T follicular helper cell (primary cell): ENCODE measurements at places on chromosomes 7 and 10.

GRCh38 chr7:115477193-115477651, 553.3 kb downstream of the TFEC start:
- DNase-seq = no peak

- DNase-seq = no peak
These were observed 227.8 kb upstream of the PITRM1 start for GRCh38 chr10:3400348-3400747.

DNA sequence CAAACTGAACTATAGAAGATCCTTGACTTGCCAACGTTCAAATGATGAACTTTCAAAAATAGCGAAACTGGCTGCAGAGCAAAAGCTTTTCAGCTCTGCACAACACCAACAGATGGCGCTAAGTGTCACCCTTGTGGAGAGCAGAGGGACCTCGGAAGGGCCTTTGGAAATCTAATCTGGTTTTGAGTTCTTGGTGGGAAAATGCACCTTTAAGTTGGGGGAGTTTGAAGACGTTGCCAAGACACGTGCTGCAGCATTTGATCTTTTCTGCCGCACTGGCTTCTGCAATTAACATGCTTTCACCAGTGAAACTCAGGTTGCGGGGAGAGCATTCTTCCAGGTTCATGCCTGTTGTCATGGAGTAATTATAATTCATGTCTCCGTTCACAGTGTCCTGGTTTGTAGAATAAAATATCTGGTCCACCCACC, 26.3 kb upstream of the WDR11 start:
- no peak for DNase-seq

- DNase-seq = no peak
These were observed 12.6 kb downstream of the HOXA4 start for GRCh38 chr7:27117887-27118491.

DNA sequence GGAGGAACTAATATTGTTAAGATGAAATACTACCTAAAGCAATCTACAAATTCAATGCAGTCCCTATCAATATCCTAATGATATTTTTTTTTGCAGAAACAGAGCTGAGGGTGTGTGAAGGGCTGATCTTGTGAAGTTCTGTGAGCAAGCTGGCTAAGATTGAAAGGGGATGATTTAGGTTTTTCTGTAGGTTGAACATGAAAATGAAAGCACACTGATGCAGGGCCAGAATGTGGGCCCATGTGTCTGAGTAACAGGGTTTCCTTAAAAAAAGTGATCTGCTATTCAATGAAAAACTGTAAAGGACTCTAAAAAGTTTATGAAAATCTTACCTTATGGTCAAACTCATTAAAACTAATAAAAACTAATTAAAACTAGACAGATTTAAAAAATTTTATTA, 47.4 kb downstream of the GRB10 start:
- no peak for DNase-seq

GRCh38 chr10:53064614-53065013, 292.0 kb upstream of the MBL2 start:
- DNase-seq = no peak

DNA sequence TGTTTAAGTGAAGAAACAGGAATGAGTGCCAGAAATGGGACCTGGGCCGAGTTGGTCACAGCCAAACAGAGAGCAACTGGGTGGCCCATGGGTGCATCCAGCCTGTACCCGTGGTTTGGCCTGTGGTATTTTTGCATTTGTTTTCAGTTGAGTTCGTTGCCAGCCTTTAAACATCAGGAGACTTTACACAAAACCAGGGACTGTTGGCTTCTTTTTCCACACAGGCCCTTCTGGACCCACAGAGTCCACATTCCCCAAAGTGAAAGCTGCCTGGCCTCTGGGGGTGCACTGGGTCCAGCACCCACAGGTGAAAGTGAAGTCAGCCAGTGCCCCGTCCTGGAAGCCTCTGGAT, 54.1 kb upstream of the TNS3 start:
- no peak for DNase-seq

GRCh38 chr7:78563191-78563590, 764.6 kb downstream of the PHTF2 start:
- no peak for DNase-seq

DNA sequence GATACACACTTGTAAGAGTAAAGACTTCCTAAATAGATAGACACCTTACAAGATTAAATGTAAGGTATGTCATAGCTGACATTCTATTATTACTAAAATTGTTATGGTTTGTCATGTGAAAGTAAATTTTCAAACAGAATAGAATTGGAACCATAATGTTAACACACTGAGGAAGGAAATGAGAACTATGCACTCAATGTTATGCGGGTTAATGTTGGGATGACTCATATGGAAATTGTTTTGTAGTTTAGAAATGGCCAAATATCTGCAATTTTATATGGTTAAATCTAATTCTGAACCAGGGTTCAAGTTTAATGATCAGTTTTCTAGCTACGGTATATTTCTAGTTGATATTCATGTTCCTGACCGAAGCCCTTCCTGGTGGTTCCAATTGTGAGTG, 214.2 kb upstream of the ADO start:
- DNase-seq = no peak

DNA sequence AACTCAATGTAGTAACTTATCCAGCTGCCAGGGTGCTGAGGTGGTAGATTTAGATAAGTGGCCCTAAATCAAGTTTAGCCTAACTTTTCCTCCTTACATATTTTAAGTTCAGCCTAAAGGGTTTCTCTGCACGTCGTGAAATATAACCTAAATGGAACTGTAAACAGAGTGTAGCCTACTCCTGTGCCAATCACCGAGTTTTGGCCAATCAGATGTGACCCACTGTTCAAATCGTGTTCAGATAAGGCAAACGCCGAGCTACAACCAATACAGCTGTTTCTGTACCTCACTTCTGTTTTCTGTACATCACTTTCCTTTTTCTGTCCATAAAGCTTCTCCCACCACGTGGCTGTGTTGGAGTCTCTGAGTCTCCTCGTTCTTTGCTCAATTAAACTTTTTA, 904.2 kb upstream of the POT1 start:
- DNase-seq = no peak

DNA sequence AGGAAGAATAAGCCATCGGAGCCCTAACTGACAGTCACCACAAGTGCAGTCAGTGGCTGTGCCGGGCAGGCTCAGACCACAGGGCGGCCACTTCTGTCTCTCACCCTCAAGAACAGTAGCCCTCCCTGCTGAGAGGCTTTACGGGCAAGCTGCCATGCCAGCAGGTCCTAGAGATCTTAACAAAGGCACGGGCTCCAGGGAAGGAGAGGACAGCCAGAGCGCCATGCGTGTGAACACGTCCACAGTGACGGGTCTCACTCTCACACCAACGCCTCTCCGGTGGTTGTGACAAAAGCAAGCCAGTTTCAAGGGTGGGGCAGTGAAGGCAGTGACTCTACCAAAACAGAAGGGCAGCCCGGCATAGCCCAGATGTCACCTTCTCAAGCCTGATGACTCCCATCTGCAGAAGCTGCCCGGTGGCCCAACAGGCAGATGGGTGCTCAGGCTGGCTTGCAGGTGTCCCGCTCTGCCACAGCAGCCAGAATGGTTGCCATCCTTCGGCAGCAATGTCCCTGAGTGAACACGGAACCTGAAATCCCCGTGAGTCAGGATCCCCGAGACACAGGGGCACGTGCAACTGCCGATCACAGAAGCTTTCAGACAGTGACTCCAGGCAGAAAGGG, 102.0 kb downstream of the FAM53B start:
- DNase-seq = no peak

GRCh38 chr7:30465811-30466180, 12.8 kb downstream of the NOD1 start:
- DNase-seq = no peak

- no peak for DNase-seq
These were observed 650.9 kb upstream of the GALNT17 start for GRCh38 chr7:70480927-70481569.

DNA sequence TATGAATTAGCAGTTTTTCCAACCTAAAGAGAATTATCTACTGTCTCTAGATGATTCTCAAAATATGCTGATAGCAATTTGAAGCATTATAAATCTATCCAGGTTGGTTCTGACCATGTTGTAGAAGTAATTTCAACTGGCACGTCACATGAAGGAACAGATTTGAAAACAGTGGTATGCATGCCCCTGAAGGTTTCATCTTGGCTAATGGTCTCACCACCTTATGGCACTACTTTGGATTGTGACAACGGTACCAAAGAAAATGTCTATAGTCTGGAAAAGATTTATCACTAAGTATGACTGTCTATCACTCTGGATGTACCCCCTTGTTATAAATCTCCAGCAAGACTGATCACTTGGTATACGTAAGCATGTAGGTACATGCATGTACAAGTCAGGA, 723.1 kb upstream of the GALNT17 start:
- no peak for DNase-seq

DNA sequence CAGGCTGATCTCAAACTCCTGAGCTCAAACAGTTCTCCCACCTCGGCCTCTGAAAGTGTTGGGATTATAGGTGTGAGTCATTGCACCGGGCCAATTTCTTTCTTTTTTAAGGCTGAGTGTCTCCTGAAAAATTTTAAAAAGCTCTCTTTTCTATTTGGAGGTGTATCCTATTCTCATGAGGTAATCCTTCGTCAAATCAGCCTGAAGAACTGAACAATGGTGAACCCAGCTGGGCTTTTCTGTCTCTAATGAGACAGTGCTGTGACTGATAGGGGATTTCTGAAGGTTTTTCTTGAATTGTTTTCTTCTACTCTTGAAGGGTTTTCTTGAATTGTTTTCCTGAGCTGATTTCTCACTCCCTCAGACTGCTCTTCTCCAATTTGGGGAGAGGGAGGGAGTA, 30.9 kb upstream of the CALU start:
- DNase-seq = no peak

- no peak for DNase-seq
These were observed 144.2 kb downstream of the ELFN1 start for GRCh38 chr7:1814089-1814811.

- DNase-seq = no peak
These were observed 11.3 kb upstream of the SGPL1 start for GRCh38 chr10:70804421-70804808.

DNA sequence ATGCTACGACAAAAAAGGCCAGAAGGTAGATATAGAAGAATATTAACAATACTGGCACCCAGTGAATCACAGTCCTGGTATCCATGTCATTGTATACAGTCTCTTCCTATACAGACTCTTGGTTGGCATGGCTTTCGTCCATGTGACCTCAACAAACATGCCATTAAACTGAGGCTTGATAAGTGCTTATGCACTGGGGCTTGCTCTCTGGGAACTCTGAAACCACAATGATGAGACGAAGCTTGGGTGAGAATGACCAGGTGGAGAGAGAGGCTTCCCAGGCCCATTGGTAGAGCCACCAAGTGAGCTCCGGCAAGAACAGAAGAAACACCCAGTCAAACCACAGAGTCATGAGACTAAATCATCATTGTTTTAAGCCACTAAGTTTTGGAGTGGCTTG, 33.2 kb downstream of the PNPLA8 start:
- DNase-seq = no peak

DNA sequence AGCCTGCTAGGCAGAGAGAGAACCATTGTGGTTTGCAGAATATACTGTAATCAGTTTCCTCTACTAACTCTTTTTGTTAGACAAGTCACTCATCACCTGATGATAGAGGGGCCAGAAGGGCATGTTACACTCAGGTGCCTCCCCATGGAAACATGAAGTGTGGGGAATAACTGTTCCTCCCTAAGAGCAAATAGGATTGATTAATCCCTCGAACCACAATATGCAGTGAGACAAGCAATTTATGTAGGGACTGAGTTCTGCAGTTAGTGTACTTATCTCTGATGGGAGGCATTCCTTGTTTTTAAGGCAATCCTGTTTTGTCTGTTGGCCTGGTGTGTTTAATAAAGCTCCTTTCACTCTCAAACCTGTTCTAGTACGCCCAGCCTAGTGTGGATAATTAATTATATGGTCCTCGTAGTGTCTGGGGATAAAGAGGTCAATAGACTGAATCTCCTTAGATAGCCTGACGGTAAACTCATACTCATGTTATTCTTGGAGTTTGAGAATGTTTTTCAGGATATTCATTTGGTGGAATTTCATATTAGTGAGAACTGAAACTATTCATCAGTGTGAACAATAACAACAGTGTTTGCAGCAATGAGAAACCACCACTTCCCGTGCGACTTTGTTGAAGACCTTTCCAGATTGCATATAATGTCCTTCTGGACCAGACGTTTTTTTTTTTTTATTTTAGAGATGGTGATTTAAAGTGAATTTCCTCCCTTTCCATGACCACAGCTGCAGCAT, 344.8 kb upstream of the FZD8 start:
- DNase-seq = no peak

- no peak for DNase-seq
These were observed 2.1 kb upstream of the IDE start for GRCh38 chr10:92575961-92576360.

DNA sequence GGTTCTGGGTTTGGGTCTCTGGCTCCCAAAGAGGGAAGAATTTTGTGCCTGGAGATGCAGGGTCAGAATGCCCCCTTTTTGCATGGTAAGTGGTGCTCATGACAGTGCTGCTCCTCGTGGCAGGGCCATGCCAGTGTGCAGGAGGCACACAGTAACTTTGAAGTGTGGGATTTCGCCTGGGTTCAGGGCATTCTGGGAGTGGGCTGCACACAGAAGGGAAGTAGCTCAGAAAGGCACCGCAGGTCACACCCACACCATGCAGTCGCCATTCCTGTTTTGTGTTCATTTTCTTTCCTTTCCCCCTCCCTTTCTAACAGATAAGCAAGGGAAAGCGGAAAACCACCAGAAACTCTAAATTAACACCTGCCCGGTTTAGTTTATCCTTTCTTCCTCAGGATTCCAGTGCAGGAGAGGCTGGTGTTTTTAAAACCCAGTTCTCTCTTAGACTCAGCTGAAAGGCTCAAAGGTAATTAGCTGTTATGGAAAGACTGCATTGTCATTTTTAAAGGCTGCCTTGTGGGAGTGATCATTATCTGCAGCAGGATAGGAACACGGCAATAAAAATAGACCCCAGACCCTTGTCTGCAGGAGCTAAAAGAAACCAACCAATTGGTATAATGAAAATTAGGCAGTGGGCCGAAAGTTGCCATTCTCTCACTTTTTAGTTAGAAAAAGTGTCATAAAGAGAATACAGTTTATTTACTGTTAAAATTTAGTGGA, 50.2 kb downstream of the EEPD1 start:
- DNase-seq = no peak

GRCh38 chr7:138395763-138396162, 64.3 kb upstream of the TRIM24 start:
- no peak for DNase-seq

DNA sequence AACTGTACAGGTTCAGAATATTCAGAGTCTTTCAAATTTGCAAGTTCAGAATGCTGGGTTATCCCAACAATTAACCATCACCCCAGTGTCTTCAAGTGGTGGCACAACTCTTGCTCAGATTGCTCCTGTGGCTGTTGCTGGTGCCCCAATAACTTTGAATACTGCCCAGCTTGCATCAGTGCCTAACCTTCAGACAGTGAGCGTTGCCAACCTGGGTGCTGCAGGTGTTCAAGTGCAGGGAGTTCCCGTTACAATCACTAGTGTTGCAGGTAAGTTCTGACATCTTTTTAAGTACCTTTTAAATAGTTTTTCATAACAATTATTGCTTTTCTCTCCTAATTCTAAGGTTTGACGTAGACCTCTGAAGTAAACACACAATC, 2.7 kb downstream of the SP4 start:
- no peak for DNase-seq

GRCh38 chr7:21526007-21526406, 16.8 kb upstream of the DNAH11 start:
- DNase-seq = no peak

GRCh38 chr10:108443636-108444035, 1279.1 kb upstream of the SORCS1 start:
- no peak for DNase-seq
